Activated gamma-delta T cell treated with anti-CD3 and anti-CD28 coated beads, Interleukin-2, amount 50 U/mL, for 16 hours (primary cell): ENCODE measurements at places on chromosomes 4 and X.

GRCh38 chrX:111041018-111041462 lies 55.0 kb upstream of the PAK3 start:
- no peak for DNase-seq

- no peak for DNase-seq
These were observed 17.9 kb downstream of the SMIM14 start for GRCh38 chr4:39620551-39621313.

DNA sequence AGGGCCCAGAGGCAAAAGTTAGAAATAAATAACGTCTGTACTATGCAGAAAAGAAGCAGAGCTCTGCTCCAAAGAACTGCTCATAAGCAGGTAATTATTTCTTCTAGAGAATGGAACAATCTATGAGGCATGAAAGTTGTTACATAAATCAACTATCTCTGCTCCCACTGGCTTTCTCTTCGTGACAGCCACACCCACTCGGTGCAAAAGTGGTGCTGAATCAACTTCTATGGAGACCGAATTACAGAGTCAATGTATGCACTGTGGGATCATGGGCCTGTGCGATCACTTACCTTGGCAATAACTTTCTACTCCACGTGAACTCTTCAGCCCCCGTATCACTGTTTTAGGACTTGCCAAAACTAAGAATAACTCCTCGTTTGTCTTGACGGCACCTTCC lies 99.4 kb upstream of the ATXN3L start:
- no peak for DNase-seq

DNA sequence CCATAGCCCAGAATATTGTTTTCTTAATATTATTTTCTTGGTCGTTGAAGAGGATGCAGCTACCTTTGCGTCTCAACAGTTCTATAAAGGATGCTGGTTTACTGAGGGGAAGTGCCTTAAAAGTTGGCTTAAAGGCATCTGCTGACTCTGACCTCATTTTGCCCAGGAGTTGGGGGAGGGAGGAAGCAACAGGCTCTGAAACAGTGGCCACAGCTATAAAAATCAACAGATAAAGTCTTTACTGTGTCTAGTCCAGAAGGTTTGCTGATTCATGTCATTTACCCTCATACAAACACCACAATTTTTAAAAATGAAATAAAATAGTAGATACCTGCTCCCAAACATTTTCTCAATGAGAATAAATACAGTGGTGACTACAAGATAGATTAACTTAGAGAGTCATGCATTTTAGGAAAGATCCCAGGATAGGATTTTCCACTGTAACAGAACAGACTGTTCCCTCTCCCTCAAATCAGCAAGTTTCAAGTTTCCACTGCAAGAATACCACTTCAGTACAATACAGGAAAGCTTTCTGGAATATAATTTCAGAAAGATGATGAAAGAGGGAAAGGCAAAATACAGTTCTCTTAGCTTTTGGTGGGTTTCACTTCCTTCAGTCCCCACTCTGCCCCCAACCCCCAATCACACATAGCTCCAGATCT lies 1.9 kb downstream of the PHKA1 start:
- no peak for DNase-seq
